ENCODE measurements at places on chromosomes 4 and X.

GRCh38 chr4:11710453-11711093, 281.9 kb upstream of the HS3ST1 start:
- DNase-seq: no peak

DNA sequence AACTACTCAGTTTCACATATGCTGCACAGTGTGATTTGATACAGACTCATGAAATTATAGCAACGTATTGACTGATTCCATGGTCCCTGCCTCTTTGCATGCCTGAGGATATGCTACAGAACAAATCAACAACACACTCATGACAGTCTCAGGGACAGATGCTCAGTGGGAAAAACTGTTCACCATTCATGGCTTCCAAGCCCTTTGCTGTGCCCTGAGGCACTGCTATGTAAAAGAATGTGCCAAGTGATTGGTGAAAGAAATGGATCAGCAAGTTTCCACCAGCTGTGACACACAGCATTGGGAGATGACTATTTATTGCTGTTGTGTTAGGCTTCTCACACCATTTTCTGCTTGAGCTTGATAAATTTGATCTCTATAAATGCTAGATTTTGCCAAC, 825.6 kb upstream of the INTU start:
- no peak for DNase-seq

GRCh38 chrX:54030329-54030728, 13.9 kb downstream of the PHF8 start:
- DNase-seq: no peak

GRCh38 chr4:63296773-63297172, 1112.5 kb downstream of the TECRL start:
- no peak for DNase-seq

- no peak for DNase-seq
Measured at GRCh38 chrX:134694333-134695322, 36.4 kb upstream of the PLAC1 start.

- DNase-seq: no peak
Measured at GRCh38 chr4:60683357-60683756, 516.8 kb upstream of the ADGRL3 start.

GRCh38 chr4:168272488-168272887, 46.1 kb downstream of the DDX60 start:
- no peak for DNase-seq

- DNase-seq: no peak
Measured at GRCh38 chr4:88865046-88865445, 167.4 kb upstream of the NAP1L5 start.

DNA sequence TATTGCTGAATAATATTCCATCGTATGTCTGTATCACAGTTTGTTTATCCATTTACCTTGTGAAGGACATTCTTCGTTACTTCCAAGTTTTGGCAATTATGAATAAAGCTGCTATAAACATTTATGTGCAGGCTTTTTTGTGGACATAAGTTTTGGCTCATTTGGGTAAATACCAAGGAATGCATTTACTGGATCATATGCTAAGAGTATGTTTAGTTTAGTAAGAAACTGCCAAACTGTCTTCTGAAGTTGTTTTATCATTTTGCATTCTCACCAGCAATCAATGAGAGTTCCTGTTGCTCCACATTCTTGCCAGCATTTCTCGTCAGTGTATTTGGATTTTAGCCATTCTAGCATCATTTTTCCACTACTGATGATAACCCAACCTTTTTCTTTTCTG, 232.7 kb upstream of the NR3C2 start:
- DNase-seq: no peak

DNA sequence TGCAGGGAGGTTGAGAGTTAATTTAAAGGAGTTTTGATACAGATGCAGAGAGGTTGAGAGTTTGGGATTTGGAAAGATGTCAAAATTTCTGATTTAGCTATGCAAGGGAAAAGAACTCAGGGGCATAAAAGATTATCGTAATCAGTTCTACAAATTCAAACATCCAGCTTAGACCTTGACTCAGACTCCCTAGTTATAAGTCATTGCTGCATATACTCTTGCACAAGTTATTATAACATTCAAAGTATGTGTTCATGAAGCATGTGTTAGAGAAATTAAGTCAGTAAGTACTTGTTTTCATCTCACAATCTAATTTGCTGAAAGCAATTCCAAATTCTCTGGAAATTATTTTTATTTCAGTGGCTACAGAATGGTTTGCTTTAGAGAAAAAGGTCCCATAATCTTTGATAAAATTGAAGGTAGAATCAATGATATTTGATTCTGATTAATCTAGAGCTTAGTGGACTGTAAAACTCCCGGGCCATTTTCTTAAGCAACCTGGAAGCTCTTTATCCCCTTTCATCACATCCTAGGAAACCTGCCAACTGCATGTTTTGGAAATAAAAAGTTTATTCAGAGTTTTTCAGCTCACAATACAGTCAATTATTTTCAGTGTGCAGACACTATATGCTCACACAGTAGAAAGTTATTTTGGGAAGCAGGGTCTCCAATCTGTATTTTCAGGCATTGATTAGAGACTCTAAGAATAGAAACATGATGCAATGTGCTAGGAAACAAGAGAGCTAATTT, 132.9 kb upstream of the SPANXC start:
- DNase-seq: no peak

DNA sequence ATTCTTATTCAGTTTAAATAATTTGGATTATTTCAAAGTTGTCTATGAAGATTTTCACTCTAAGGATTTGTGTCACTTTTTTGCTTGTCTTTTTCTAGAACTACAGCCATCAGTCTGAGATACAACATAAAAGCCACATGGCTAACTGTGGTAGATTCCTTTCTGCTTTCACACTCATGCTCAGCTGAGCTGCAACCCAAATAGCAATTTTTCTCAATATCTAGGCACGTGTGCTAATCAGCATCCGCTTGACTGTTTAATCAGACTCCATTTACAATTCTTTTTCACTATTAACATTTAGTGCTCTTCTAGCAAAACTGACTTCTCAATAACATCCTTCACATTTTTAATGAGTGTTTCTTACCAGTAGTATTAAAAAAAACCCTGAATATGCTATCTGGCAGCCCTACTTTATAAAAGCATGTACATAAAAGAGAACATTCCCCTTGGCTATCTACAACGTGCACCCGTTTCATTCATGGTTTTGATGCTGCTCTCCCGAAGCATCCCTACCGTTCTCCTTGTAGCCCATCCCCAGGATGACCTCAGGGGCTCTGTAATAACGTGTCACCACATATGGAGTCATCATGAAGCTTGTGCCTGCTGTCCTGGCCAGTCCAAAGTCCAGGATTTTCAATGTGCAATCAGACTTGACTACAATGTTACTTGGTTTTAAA, 259.2 kb downstream of the MAPK10 start:
- no peak for DNase-seq
